Stimulated activated CD4-positive, alpha-beta T cell treated with anti-CD3 and anti-CD28 coated beads, Interleukin-4, amount 100 ng/mL, for 1 hour (primary cell): ENCODE measurements at places on chromosomes 6 and 20.

DNA sequence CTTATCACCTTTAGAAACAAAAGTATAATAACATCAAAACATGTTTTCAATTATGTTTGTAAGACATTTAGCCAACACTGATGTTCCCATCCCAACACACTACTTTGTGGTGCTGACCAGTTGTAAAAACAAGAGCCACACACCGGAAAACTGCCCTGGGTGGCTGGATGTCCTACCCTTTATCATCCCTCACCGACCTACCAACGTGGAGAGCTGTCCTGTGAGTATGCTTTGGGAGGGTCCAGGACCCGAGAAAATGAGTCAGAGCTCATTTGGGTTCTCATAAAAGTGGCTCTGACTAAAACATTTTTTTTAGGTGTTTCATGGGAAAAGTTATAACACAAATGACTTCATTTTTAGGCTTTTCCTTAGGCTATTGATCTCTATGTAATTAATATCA lies 29.3 kb upstream of the CTAGE9 start:
- no peak for DNase-seq

DNA sequence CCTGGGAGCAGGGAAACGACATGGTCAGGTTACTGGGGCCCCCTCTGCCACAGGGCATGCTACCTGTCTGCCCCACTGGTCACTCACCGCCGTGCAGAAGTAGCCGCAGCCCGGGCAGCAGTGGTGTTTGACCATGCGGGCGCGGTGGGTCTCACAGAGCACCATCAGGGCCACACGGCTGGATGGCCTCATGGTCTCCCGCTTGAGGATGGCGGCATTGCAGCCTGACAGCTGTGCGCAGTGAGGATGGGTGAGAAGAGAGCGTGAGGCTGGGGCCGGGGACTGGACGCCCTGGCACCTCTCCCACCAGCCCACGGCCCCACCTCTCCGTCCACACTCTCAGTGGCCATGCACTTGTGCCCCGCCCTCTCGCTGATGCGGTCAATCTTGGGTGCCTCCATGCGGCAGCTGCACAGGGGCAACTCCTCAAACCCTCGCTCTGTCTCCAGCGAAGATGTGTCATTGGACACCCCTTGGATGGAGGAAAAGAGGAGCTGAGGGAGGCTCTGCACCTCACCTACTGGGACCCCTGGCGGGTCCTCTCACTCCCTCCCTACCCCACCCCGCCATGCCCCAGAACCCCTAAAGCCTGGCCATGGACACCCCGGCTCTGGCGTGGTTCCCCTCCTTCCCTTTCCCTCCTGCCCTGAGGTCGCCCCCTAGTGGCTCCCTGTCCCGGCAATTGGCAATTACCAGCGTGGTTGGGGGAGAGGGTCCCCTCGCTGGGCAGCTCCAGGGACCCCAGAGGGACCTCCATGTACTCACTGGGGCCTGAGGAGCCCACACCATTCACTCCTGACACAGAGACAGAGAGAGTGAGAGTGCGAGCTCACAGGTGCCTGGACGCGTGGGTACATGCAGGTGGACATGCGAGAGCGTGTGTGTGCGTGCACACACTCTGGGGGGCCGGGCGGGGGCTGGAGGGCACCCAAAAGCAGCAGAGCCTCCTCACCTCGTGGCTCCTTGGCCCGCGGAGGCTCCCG lies 8.9 kb downstream of the EHMT2 start:
- peak; percentile 66 for DNase-seq

DNA sequence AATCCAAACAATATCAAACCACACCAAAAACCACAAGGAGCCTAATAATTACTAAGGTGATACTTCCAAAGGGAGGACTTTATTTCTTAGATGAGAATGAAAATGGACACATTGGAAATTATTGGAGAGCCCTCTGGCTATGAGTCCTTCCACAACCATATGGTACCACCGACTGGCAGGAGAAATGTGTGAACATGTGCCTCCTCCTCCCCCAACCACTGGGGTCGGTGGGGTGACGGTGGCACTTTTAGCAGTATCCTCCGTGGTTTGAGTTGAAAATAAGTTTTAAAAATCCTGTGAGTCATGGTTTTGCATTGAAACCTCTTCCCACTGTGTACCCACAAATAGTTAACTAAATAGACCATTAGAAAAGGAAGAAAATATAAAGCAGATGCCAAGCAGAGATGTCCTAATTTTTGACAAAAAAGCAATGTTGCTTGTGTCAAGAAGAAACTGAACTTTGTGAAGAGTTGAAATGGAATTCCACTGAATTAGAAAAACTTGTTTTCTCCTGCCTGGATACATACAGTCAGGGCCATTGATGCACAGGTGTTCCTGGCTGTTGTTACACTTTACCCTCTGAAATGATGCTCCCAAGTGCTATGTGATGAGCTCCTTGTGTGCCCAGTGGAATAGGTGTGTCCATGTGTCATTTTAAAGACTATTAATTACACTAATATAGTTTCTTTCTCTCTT lies 3.2 kb downstream of the EDN1 start:
- no peak for DNase-seq

GRCh38 chr20:59933296-59933848 lies at the start of gene SYCP2:
SYCP2 (minus strand) TSS chr20:59933637; CDS start chr20:59922413, 11,224 bp downstream.
- DNase-seq = peak; percentile 67

DNA sequence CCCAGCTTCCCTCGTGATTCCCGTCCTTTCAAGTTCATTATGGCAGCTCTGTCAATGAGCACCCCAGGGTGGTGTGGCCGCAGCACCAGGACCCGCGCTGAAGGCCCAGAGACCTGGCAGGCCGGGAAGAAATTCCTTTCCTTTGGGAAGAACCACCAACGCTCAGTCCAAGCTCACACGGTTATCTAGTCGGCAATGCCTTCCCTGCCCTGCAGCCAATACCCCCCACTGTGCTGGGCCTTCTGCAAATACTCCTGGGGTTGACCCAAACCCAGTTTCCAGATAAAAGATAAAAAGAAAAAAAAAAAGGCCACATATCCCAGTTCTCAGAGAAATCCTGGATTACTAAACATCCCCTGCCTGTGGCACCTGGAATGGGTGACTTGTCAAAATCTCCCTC lies 28.7 kb downstream of the PXDC1 start:
- DNase-seq = no peak

- DNase-seq = no peak
Observed at GRCh38 chr6:34295721-34296120, 46.9 kb upstream of the SMIM29 start.

- no peak for DNase-seq
Observed at GRCh38 chr6:35093783-35094182, 47.4 kb downstream of the TCP11 start.

GRCh38 chr6:82270881-82271635 lies 23.5 kb upstream of the IBTK start:
- DNase-seq = no peak

DNA sequence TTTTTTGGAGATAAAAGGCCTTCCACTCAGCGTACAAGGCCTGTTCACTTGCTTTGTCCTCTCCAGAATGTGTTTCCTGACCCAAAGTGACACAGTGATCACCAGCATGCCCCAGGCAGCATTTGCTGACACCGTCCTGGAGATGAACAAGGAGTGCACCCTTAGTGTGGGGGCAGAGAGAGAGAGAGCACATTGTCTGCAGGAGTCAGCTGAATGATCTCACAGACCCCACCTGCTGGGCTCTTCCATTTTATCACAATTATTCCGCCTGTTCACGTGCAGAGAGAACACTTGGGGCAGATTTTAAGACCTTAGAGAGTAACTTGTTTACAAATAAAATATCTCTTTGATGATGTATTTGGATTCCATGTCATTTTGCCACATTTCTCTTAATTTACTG lies 22.4 kb upstream of the MAS1L start:
- DNase-seq = no peak

GRCh38 chr6:145743332-145743731 lies 8.0 kb upstream of the EPM2A start:
- no peak for DNase-seq

GRCh38 chr6:12750416-12750815 lies 33.8 kb downstream of the PHACTR1 start:
- no peak for DNase-seq

GRCh38 chr6:147158881-147159280 lies 45.3 kb upstream of the STXBP5 start:
- no peak for DNase-seq

GRCh38 chr20:61192337-61192950 lies 59.6 kb upstream of the CDH4 start:
- DNase-seq = no peak

DNA sequence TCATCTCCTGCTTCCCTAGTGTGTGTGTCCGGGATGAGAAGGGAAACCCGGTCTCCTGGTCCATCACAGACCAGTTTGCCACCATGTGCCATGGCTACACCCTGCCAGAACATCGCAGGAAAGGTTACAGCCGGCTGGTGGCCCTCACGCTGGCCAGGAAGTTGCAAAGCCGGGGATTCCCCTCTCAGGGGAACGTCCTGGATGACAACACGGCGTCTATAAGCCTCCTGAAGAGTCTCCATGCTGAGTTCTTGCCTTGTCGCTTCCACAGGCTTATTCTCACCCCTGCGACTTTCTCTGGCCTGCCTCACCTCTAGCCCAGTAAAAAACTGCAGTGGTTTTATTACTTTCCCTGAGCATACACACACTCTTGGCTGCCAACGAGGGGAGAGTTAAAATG lies 23.9 kb upstream of the C6orf141 start:
- no peak for DNase-seq

DNA sequence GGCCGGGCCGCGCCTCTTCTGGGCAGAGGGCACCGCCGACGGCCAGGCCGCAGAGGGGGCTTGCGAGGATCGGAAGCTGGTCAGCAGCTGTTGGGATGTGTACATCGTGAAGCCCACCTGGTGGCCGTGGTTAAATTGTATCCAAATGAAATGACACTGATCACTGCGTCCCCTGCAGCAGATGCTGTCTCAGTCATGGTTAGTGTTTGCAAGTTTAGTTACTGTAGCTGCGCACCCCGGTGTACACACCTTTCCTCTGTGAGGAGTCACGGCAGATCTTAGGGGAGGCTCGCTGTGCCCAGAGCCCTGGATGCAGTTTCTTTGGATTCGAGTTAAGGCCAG lies 653 bp downstream of the NAA20 start:
- peak; percentile 5 for DNase-seq

DNA sequence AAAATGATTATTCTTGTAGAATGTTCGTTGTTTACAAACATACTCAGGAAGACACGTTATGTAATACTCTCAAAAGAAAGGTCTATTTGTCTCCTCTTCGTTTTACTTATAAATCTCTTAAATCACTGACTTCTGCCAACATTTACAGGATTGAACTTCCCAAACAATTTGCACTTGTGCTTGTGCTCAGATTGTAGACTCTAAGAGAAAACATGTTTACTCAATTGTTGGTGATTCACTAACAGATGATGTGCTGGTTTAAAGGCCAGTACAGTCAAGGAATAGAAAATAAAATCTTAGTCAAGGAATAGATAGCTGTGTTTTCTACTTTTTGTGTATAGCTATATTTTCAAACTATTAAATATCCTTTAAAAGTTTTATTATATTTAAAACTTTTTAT lies 172.8 kb downstream of the GJA1 start:
- DNase-seq = no peak

- no peak for DNase-seq
Observed at GRCh38 chr6:161300823-161301222, 27.0 kb upstream of the AGPAT4 start.

GRCh38 chr6:94133106-94133505 lies 713.7 kb upstream of the EPHA7 start:
- no peak for DNase-seq

- DNase-seq = no peak
Observed at GRCh38 chr20:17897566-17898307, 70.9 kb downstream of the SNX5 start.

- DNase-seq = no peak
Observed at GRCh38 chr6:35512740-35513139, at the start of gene TULP1. TULP1 (minus strand) TSS chr6:35512896; CDS start chr6:35512858, 38 bp downstream.

DNA sequence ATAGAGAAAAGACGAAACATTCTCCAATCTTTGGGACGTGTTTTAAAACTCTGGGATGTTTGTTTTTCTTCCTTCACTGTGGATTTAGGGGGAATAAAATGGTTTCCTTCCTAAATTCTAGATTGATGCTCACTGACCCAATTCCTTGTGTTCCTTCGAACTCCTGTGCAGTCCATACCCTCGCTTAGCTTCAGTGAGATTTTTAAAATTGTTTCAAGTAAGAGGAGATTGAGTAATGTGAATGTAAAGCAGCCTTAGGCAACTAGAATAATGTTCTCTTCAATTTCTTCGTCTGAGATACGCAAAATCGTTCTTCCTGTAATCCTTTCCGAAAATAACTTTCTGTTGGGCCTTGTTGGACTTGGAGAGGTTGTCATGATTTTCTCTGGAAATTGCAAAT lies 2.6 kb upstream of the VGLL2 start:
- no peak for DNase-seq

- peak; percentile 9 for DNase-seq
Observed at GRCh38 chr6:68638230-68638900, 3.3 kb downstream of the ADGRB3 start.

DNA sequence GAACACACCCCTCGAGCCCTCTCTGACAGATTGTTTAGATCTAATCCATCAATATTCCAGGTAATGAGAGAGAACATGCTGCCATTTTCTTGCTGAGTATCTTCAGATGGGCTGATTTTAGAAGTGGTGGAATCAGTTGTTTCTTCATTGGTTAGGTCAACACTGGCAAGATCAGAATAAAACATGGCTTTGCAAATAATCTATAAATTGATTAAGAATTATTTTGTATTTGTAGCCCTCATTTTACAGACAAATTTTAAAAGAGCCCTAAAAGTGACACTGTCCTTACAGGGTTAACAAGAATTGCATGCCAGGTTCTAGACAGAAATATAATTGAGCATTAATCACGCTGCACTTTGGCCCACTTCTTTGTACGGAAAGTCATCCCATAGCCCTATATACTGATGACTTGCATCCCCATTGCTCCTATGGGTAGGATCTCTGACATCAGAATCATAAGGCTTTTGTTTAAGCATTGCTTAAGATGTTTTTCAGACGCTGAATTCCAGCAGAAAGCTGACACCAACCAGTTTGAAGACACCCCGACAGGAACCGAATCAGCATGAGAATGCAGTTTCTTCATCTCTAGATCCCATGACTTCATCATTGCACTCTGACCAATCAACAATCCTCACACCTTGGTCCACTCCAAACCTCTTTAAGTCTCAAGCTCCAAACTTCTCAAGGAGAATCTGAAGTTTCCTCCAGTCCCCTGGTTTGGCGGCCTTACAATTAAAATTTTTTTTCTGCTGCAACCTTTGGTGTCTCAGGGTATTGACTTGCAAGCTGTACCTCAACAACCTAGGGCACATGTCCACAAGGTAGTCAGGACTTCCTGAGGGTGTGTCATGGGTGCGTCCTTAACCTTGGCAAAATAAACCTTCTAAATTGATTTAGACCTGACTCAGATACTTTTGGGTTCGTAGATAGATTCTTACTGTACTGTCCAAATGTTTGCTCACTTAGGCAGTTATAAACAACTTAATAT lies 7.8 kb downstream of the TDP2 start:
- no peak for DNase-seq
